ENCODE measurements at places on chromosomes 5 and 9.

DNA sequence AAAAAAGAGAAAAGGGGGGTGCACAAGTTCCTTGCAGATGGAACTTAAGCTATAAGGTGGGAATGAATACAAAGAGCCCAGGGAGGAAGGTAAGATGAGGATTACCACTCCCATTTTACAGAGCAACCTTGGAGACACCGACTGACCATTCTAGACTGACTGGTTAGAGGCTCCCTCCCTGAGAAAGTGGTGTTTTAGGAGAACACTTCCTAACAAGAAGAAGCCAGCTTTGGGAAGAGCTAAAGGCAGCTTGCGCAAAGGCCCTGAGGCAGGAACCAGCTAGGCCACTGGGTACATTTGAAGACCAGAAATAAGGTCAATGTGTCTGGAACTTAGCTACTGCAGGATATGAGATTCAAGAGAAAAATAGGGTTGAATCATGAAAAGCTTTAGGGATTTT, 38.6 kb downstream of the SPARC start:
- no peak for DNase-seq

DNA sequence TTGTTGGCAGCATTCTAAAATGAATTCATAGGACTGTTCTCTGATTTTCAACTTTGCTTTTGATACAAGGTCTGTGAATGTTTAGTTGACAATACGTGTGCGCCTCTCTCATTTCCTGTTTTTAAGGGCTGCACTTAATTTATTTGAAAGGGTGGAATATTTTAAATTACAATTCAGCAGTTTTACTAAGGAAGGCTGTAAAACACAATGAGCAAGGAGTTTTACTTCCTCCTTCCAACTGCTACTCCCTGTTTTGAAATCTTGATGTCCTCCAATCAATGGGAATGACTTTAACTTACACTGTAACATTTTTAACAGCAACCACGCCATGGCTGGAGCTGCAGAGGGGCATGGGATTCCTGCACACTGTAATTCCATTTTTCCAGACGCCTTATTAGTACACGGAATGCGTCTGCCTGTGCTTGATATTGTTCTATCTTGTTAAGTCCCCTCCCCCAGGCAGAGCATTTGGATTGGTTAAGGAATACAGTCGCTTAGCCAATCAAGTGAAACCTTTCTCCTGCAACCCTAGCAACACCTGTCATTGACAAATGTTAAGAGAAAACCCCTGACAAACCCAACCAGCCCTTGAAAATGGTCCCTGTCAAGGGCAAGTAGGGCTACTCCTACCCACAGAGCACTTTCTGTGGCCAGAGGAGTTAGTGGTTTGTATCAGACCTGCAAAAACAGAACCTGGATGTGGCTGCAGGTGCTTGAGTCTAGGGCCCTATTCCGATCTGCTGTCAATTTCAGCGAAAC, 12.5 kb upstream of the ZSWIM6 start:
- no peak for DNase-seq

- DNase-seq: no peak
These were observed 186.4 kb upstream of the MRPS30 start for GRCh38 chr5:44622331-44622730.

DNA sequence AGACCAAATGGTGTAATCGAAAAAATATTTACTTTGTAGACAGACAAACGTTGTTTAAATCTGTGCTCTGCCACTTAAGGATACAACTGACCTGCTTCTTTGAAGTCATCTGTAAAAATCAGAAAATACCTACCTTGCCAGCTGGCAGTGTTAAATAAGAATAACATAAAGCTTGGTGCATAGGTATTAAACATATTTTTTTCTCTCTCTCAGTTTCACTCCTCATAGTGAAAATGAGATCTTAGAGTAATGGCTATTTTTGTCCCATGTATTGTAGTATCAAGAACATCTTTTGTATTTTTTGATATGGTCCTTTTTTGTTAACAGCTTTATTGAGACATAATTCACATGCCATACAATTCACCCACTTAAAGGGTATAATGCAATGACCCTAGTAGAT, 17.9 kb upstream of the RANBP17 start:
- DNase-seq: no peak

GRCh38 chr5:34486849-34487158, 169.3 kb upstream of the RAI14 start:
- DNase-seq: no peak

GRCh38 chr9:81581986-81582385, 107.4 kb downstream of the TLE1 start:
- no peak for DNase-seq

DNA sequence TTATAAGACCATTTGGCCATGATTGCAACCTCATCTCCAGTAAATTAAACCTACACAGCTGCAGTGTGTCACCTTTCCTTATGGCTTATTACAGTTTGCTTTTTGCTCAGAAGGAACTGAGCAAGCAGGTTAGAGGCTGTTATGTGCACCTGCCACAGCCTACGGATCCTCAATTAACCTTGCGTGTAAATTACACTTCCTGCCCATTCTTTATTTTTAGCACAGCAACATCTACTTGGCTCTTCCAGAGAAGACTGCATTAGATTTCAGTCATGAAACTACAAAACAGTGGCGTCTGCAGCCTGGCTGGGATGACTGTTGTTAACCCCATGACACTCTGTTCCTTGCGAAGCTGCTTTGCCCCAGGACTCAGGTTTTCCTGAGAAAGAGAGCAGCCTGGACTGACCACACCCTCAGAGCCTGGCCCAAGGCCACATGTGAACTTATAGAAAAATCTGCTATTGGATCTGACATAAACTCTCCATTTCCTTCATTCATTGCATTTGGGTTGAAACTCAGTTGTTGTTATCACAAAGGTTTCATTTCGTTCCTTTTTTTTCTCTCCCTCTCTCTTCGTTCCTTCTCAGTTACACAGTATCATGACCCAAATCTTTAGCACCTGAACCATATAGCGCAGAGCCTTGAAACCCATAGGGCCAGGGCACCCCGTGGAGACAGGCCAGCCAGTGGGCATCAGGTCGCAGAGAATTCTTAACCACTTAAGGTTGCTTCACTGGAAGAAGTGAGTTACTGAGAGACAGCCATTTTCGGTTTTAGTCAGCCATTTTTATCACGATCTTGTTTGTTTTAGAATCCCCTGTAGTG, 138.6 kb downstream of the PALM2AKAP2 start:
- DNase-seq: no peak

DNA sequence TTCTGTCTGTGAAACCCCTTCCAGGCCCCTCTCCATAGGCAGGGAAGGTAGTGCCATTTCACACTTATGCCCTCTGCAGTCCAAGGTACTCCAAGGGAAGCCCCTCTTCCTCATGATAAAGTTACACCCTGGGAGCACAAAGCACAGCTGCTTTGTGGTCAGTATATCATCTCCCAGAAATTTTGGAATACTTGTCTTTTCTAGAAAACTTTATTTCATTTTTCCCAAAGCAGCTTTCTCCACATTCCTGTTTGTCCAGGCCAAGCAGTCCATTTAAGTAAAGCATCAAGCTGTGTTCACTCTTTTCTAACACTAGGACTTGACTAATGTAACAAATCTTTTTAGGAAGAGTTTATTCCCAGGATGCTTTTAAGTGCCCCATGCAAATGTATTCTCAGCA, 371.8 kb upstream of the RGMB start:
- DNase-seq: no peak

GRCh38 chr5:55407984-55408383, 100.2 kb downstream of the MTREX start:
- DNase-seq: no peak

- DNase-seq: peak; percentile 50
These were observed at the start of gene UNC5A for GRCh38 chr5:176810081-176810597. Gene UNC5A (plus strand): TSS chr5:176810559. CDS start chr5:176810751, 192 bp downstream.

DNA sequence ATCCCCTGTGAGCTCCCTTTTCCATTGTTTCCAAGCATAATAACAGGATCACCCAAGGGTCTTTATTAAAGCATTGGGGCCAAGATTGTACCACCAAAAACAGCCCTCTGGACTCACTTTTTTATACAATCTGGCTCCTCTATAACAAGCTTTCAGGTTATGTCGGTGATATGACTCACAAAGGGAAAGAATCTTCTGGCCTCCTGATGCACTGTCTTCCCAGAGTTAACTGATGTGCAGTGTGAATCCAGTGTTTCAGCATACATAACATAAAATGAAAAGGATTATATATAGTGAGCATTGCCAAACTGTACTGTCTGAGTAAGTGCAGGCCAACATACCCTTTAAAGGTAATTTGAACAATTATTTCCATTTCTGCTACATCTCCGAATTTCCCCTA, 33.9 kb upstream of the MAN2A1 start:
- peak; percentile 7 for DNase-seq

GRCh38 chr5:107337281-107337680, 333.5 kb downstream of the EFNA5 start:
- DNase-seq: peak; percentile 62

DNA sequence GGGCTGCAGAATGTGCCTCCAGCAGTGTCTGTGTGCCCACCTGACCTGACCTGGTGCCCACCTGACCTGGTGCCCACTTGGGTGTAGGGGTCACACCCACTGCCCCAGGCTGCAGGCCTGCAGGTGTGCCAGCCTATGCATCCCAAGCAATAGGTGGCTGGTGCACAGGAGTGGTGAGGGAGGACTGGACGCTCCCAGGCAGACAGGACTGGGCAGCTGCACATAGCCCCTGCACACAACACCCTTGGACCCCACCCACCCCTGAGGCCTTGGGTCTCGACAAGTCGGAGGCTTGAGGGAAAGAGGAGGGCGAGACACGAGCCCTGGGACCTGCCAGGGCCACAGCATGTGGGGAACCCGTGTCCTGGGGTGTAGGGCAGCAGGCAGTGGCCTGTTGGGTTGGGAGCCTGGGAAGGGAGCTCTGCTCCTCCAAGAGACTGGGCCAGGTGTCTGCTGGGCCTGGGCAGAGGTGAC, 10.8 kb upstream of the NRARP start:
- DNase-seq: no peak

DNA sequence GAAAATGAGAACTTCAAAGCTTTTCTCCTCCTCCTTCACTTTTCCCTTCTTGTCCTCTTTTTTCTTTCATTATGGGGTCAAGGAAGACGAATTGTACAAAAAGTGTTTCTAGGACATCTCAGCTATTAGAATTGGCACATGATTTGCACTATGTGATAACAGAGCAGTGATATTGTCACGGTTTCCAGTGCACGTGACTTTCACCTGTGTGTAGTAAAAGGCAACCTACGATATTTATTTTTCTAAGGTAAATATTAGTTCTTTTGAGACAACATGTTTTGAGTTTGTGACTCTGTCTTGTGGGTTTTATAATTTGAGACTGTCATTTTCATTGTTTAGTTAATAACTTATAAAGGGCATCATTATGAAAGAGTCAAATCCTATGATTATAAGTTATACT, 213.1 kb downstream of the PSAT1 start:
- no peak for DNase-seq

DNA sequence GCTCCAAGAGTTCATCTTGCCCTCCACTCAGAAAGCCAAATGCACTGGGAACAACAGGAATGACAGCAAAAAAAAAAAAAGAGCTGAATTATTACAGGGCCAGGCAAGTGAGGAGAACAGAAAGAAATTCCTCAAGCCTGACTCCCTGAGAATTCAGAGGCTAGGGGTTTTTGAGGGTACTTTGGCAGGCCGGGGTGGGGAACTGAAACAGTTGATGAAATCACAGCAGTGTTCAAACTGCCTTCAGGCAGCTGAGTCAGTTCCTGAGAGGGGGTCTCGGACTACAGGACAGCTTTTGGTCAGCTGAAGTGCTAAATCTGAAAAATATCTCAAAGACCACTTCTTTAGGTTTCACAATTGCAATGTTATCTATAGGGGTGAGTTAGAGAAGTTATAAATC, 419.4 kb downstream of the SEMA5A start:
- no peak for DNase-seq

- no peak for DNase-seq
These were observed 39.7 kb downstream of the PCDH1 start for GRCh38 chr5:141838326-141839014.

DNA sequence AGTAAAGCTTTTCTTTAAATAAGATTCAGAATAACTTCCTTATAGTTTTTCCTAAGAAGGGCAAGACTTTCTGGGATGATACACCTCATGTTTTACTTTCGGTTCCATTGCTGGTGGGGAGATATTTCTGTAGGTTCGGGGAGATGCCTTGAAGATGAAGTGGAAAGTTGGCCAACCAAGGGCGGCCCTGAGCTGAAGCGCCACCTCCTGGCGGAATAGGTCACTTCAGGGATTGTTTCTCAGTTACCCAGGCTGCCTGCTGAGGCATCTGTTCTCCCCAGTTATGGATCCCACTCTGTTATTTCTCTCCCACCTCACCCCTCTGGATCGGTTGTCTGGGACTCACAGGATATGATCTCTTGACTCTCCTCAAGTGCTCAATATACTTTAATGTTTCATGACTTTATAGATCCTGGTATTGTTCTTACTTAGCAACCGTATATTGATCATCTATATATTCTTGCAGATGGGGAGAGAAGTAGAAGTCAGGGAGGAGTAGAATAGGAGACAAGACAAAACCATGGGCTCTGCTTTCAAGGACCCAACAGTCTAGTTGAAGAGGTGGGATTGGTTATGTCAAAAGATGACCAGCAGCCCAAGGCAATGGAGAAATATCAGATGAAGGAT, 23.4 kb downstream of the MEGF10 start:
- peak; percentile 39 for DNase-seq

DNA sequence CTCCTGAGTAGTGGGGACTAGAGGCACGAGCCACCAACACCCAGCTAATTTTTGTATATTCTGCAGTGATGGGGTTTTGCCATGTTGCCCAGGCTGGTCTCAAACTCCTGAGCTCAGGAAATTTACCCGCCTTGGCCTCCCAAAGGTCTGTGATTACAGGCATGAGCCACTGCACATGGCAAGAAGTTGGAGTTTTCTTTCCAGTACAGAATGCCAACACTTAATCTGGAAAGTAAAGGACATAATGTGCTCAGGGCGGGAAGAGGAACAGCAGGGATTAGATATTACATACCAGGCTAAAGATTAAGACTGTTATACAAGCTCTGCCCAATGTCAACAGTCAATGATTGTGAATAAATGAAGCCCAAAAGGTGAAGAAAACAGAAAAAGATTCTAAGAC, 47.2 kb upstream of the AGXT2 start:
- no peak for DNase-seq

- DNase-seq: no peak
These were observed 53.3 kb downstream of the PLCXD3 start for GRCh38 chr5:41457094-41457493.

- peak; percentile 20 for DNase-seq
These were observed 53.5 kb upstream of the IL7R start for GRCh38 chr5:35803191-35803651.
